LNCaP clone FGC (cell line): ENCODE measurements at places on chromosomes 1 and 21.

GRCh38 chr1:159771127-159771895 is 9.5 kb upstream of the DUSP23 start:
- no peak for DNase-seq

- DNase-seq, result no peak
Measured at GRCh38 chr1:94079989-94080388, 41.0 kb downstream of the ABCA4 start.

DNA sequence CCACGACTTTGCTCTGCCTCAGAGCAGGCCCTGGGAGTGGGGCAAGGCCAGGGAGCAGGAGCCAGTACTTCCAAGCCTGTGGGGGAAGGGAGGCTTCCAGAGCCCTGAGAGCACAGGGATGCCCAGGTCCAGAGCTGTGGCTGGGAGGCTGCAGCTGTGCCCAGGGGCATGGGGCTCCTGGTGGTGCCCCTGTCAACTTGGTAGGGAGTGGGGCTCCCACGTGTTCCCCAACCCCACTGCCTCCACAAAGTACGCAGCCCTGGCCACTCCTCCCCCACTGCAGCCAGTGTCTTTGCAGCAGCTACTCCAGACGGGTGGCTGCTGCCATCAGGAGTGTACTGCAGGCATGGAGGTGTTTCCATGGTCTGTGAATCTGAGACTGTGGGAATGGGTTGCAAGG is 294.1 kb upstream of the SNX7 start:
- DNase-seq, result no peak

- DNase-seq, result no peak
Measured at GRCh38 chr1:221274373-221274772, 395.1 kb downstream of the HLX start.

- DNase-seq, result no peak
Measured at GRCh38 chr1:10484521-10484920, 9.8 kb downstream of the PEX14 start.

GRCh38 chr1:201223852-201224665 is 33.4 kb downstream of the IGFN1 start:
- DNase-seq, result no peak

GRCh38 chr1:197200272-197200899 is 53.9 kb upstream of the ASPM start:
- DNase-seq, result no peak

GRCh38 chr1:169944621-169945020 is 50.9 kb upstream of the SCYL3 start:
- no peak for DNase-seq

DNA sequence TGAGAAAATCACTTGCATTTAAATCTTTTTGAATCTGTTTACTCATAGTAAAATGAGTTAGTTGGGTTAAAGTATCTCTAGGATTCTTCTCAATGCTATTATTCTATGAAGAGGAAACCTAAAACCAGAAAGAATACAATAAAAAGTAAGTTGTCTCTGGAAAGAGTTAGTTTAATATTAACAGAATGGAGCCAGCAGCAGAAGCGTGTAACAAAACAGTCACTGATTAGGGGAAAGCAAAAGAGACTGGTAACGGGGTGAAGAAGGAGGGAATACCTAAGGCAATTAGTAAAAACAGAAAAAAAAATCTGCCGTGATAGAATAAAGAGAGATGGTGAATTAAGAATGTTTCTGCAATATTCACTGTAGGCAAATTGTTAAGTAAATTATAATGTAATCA is 60.0 kb downstream of the NRDC start:
- DNase-seq, result no peak

DNA sequence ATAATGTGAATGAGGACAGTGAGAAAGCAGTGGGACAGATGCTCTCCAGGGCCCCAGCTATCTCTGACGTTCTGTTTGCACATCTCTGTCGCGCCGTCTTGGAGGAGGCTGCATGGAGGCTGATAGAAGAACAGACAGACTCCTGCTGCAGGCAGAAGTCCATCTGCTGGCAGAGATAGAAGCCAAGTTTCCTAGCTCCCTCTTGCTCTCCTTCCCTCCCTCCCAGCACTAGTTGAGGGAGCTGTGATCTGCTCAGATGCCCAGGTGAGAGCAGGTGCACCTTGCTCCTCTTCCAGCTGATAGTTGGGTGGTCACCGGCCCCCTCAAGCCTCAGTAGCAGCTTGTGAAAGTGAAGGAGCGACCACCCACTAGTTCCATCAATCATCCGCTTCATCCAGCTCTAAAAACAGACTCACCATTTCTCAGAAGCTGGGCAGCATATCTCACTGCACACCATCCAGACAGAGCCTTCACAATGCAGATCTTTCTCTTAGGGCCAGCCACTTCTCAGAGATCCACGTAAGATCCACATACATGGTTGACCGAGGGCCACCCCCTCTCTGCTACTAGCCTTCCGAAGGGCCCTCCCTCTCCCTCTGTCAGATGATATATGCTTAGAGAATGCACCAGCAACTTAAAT is 12.9 kb downstream of the LRRN2 start:
- no peak for DNase-seq

- no peak for DNase-seq
Measured at GRCh38 chr1:220788900-220789299, 2.2 kb downstream of the MTARC1 start.

- DNase-seq, result no peak
Measured at GRCh38 chr1:117077267-117077666, 17.1 kb downstream of the TTF2 start.

DNA sequence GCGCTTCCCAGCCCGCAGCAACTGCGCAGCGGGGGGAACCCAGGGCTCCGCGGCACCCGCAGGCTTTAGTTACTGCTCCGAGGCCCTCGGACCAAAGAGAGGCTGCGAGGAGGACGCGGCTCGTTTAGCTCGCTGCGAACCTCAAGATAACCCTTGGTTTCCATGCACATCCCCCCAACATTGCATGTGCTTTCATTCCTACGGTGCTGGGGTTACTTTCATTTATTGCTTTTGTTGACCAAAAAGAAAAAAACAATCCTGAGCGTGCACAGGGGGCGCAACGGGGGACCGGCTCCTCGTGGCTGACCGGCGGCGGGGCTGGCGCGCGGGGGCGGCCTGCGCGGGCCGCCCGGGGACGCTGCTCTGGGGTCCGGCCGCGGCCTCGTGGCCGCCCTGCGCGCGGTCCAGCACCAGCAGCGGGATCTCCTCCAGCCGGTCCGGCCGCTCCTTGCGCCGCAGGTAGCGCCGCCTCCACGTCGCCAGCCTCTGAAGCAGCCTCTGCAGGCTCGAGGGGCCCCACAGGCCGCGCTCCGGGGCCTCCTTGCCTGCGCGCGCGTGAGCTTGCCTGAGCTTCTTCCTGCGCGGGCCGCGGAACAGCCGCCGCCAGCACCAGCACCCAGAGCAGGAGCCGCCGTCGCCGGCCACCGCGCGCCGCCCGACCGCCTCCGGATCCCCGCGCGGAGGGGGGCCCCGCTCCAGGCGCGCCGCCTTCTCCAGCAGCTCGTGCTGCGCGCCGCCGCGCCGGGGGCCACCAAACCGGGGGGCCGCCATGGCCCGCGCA is 77.4 kb downstream of the DESI2 start:
- DNase-seq, result no peak
